Activated CD8-positive, alpha-beta memory T cell treated with anti-CD3 and anti-CD28 coated beads for 4 hours (primary cell): ENCODE measurements at places on chromosomes 16 and 17.

- peak; percentile 90 for DNase-seq
Measured at GRCh38 chr17:7843536-7844291, 9.7 kb downstream of the KDM6B start.

DNA sequence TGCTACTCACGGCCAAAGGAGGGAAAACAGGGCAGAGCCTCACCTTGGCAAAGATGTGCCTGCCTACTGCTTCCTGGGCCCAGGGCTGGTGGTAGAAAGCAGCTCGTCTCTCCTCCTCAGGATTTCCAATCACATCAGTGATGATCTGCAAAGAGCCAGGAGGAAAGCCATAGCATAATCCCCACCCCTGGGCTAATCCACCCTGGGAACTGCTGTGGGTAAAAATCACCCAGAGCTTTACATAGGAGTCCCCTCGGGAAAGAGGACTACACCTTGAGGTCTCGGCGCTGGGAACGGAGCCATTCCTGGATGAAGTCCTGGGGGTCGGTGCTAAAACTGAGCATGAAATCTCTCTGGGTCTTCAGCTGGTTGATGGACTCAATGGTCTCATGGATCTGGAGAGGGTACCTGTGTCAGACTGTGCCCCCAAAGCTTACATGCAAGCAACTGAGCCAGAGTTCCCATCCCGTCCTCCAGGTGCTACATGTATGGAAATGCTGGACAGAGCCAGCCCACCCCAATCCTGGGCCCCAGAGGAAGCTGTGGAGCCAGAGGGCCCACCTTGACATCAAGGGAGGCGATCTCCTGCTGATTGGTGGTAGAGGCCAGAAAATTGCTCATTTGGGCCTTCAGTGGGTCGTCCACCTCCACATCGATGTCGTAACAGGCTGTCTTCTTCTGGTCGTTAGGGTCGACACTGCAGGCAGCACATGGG is 5.7 kb upstream of the FTSJ3 start:
- DNase-seq, result no peak

DNA sequence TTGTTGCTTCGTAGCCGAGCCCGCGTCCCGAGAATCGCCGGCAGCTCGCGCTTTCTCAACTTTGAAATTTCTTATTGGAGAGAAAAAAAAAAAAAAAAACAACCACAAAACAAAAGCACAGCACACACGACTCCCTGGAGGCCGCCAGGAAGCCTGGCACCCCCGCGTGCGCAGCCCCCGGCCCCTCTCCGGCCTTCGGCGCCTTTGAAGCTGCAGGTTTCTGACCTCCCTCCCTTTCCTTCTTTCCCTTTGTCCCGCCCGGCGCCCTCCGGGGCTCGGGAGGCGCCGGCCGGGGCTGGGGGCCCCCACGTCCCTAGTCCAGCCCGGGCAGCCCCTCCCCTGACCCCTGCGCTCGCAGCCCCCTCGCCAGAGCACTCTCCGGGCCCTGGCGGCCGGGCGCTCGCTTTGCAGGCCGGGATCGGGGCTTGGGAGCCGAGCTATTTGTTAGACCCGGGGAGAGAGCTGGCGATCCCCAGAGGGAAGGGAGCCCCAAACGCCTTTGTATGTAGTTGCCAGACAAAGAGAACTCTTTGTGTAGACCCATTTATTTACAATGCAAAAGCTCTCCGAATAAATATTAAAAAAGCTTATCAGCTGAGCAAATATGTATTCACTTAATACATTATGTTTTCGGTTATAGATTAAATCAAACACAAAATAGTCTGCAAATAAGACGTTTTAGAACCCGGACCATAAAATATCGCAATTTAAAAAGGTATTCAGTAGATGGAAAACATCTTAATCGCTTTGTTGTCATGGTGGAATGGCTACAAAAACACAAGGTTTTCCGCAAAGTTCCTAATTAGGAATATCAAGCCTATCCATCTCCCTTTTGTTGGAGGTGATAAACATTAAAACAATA is 2.3 kb downstream of the BAHCC1 start:
- DNase-seq, result no peak

DNA sequence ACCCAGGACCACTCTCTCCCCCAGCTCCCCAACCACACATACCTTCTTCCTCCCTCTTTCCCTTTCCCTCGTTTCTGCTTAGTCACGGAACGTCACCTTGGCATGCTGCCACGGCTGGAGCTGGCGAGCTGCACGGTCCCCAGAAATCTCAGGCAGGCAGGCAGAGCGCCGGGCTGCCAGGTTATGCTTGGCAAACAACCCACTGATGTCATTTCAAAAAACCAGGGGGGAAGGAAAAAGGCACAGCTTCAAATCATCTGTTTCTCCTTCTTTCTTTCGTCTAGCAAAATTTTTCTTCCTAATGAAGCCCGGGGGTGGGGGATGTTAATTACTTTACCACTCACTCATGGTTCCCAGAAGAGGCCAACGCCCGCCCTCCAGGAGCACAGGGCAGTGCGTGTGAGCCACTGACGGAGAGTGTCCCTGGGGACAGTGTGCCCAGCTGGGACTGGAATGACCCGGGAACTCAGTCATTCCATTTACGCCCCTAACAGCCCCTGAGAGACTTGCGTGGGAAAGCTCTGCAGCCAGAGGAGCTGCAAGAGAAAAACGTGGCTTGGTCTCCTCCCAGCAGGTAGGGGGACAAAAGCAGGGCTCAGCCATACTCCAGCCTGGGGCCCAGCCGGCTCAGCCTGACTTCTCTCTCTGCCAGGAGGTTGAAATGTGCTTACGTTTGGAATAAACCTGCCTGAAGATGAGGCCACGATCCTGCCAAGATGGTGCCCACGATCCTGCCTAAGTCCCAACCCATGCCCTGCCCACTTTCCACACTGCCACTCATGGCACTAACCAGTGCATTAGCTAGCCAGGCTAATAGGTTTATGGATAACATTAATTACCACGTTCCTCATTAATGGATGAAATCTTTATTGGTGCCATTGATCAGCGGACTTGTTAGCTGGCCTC is 198.9 kb downstream of the ZFHX3 start:
- DNase-seq, result no peak

- no peak for DNase-seq
Measured at GRCh38 chr17:78142119-78142861, 3.9 kb upstream of the C17orf99 start.

DNA sequence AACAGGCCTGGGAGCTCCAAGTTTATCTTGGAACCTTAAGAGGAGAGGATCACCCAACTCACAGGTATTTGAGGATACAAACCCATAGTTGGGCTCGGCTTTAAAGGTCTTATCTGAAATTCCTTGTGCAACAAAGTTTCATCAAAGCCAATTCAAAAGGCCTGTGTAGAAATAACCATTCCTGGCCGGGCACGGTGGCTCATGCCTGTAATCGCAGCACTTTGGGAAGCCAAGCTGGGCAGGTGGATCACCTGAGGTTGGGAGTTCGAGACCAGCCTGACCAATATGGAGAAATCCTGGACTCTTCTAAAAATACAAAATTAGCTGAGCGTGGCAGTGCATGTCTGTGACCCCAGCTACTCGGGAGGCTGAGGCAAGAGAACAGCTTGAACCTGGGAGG is 28.7 kb downstream of the C16orf54 start:
- DNase-seq, result no peak

DNA sequence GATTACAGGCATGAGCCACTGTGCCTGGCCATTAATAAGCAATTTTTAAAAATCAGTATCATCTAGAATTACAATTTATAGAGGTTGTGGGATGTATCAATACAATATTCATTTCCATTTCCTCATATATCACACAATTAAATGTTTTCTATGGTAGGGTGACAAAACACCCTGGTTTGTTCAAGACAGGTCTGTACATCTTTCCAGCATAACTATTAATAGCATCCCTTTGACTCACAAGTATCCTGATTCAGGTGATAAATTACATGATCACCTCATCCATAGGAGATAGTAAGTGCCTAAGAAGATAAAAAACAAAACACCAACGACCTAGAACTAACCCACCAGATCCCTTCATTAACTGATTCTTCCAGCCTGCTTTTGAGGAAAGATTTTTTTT is 13.1 kb downstream of the COIL start:
- no peak for DNase-seq

- DNase-seq, result no peak
Measured at GRCh38 chr17:27946513-27946912, 53.3 kb upstream of the LYRM9 start.

- no peak for DNase-seq
Measured at GRCh38 chr17:44283344-44284023, 15.5 kb upstream of the SLC4A1 start.

- DNase-seq, result no peak
Measured at GRCh38 chr17:41773190-41773588, 13.3 kb downstream of the JUP start.

- DNase-seq, result no peak
Measured at GRCh38 chr17:71252436-71252835, 868.4 kb upstream of the SOX9 start.

DNA sequence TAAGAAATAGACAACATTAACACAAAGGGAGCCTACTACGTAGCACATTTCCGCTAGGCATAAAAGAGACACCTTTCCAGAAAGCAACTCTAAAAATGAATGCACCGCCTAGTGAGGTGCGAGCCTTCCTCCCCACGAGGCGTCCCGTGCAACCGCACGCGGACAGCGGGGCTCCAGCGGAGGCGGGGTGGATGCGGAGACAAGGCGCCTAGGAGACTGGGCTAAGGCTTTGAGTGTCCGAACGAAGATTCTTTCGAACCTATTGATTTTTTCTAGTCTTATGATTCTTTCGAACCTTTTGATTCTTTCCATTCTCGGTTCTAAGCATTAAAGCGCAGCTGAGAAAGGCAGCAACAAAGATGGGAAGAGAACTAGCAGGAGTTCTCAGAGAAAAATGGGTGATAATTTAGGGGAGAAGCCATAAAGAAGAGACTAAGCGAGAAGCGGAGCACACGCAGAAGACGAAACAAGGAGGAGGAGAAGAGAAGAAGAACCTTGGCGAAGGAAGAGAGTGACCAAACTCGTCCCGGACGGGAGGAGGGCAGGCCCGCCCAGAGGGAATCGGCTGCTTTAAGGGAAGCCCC is 394 bp upstream of the CPD start:
- peak; percentile 28 for DNase-seq

GRCh38 chr17:52124993-52125392 is 33.5 kb downstream of the CA10 start:
- DNase-seq, result no peak
